ENCODE measurements at places on chromosomes 1 and 21. TPM values are rescaled to one million over a fixed set of nuclear protein-coding genes. Genes with fewer than 3 reads are reported as not detected.

Gene TTC34
- 0.15 TPM for total RNA-seq

Gene TSPAN1
- not detected for total RNA-seq

Gene FAAH
- 1.8 TPM for total RNA-seq

Gene CYP2J2
- 0.29 TPM for total RNA-seq

Gene ZNHIT6
- total RNA-seq: 9.9 TPM

Gene OR14A16
- total RNA-seq: not detected

Gene SELL
- total RNA-seq: 0.15 TPM

Gene FBXO42
- 15.4 TPM for total RNA-seq

Gene S100B
- total RNA-seq: 0.29 TPM

Gene GNAI3
- 21.8 TPM for total RNA-seq

Gene FALEC
- total RNA-seq: not detected

Gene IL19
- total RNA-seq: not detected

Gene COL24A1
- total RNA-seq: 0.87 TPM

Gene IQGAP3
- 50.3 TPM for total RNA-seq

Gene ATPAF1
- 71.0 TPM for total RNA-seq

Gene DCST1
- total RNA-seq: not detected

Gene BTG2
- 46.8 TPM for total RNA-seq

Gene HES3
- total RNA-seq: not detected

Gene RGS2
- 29.8 TPM for total RNA-seq

Gene LMX1A
- total RNA-seq: not detected

Gene MSH4
- 0.33 TPM for total RNA-seq

Gene MARK1
- total RNA-seq: 0.17 TPM

Gene SHISA4
- total RNA-seq: 15.3 TPM

Gene TAS1R1
- total RNA-seq: not detected

Gene LCE1D
- not detected for total RNA-seq
